Activated naive CD4-positive, alpha-beta T cell (primary cell): ENCODE measurements at places on chromosomes 16 and 17.

- no peak for DNase-seq
Measured at GRCh38 chr16:85746460-85747215, 4.3 kb downstream of the C16orf74 start.

GRCh38 chr17:1143573-1143972 lies 36.2 kb downstream of the ABR start:
- DNase-seq = no peak

GRCh38 chr16:30567991-30568638 lies 3.4 kb downstream of the ZNF688 start:
- DNase-seq = peak; percentile 31

DNA sequence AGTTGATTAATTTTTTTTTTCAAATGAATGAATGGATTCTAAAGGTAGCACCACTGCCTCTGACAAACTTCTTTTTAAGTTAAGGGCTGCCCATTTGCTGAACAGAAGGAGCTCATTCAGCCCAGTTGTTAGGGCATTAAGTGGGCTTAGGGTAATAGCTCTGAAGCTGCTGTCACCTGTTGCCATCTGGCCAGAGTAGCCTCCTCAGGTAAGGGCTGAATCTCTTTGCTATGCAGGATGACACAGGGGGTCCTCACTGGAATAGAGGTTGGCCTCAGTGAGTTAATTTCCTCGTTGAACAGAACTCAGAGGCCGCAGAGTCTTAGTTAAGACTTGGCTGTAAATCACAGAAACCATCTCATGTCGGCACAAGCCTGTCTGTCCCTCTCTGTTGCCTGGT lies 232.8 kb downstream of the CCDC182 start:
- DNase-seq = no peak

DNA sequence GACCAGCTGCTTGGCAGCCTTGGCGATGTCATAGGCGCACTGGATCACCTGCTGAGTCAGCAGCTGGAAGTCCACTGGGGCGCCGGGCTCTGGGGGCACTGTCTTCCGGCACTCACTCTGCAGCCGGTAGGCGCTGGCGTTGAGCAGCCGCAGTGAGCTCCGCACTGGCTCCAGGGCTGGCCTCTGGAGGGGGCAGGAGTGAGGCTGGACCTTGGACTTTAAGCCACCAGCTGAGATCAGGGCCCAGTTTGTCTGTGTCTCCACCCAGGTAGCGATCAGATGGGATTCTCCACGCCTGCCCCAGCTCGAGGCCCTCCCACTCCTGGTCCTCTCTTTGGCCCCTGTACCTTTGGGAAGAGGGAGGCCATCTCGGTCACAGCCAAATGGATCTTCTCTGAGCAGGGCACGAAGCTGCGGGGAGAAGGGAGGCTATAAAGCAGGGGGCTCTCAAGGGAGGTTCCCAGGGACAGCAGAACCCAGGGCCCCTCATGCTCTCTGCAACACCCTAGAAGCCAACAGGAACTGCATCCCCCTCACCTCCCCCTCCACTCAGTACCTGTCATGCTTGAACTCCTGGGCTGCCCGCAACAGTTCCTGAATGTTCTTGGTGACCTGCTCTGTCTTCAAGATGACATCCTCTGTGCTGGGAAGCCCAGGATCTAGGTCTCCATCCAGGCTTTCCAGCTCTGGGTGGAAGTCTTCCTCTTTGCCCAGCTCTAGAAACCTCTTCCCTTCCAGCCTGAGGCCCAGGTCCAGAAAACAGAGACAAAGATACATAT lies 6.4 kb downstream of the TP53I13 start:
- DNase-seq = no peak

DNA sequence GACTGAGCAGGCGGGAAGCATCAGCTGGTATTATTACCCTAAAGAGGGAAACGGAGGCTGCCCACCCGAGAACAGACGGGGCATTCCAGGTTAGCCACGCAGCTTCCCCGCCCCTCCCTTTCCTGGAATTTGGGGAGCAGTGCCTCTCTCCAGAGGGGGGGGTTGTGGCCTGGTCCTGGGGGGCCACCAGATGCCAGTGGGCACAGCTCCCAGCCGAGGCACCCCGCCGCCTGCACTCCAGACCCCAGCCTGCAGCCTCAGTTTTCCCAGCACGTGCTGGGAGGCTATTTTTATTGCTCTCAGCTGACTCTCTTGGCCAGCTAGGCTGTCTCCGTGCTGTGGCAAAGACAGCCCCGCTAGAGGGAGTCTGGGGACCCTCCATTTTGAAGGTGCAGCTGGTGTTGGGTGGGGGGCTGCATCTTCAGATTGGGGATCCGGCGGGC lies 62.7 kb upstream of the GSE1 start:
- DNase-seq = no peak

DNA sequence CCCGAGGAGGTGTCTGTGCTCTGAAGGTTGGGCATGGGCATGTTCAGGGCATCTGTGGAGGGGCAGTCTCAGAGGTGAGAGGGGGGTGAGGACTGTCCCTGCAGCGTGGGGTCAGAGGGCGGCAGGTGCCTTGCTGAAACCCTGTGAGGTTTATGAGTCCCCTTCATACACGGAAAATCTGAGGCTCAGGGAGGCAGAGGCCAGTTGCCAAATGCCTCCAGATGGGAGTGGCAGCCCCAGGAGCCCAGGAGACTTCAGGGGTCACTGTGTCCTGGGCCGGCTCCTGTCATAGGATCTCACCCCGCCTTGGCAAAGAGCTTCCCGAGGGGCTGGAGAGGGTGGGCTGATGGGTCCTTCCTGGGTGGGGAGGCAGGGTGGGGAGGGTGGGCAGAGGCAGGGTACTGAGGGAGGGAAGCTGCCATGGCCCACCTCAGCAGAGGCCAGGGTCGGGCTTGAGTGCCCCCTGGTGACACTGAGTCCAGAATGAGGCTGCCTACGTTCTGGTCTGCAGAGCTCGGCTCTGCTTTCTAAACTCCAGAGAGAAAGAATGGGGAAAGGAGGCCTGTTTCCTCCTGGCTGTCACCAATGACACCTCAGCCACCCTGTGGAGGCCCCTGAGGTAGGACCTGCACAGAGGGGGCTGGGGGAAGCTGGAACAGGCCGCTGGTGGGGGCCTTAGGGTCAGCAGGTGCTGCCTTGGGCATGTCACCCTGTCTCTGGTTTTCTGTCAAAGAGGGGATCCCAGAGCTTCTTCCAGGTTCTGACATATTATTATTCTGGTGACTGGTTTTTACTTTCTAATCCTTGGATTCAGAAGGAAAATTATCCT lies 1.1 kb downstream of the LGALS9 start:
- DNase-seq = no peak

GRCh38 chr17:3722716-3723115 lies 987 bp upstream of the HASPIN start:
- DNase-seq = no peak

GRCh38 chr17:82938486-82938872 lies 98.7 kb upstream of the ZNF750 start:
- no peak for DNase-seq

DNA sequence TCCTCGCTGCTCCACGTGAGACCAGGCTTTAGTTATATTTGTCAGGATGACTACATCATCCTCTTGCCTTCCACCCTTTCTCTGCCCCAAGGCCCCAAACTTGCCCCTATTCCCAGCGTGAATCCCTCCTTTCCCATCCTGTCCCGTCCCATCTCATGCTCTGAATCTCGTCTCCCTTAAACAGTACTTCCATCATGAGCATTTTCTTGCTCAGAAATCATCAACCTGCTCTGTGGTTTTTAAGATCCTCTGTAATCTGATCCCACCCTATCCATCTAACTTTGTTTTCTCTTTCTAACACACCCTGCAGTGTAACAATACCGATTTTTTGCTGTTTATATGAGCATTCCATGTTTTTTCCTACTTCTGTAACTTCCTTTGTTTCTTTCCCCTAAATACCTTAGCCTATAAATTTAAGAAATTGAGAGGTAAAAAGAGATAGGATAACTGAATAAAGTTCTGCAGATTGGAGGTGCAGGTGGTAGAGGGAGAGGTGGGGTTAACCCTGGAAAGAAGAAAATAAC lies 39.7 kb downstream of the MRTFB start:
- no peak for DNase-seq

GRCh38 chr16:27444015-27444414 lies 42.0 kb downstream of the IL21R start:
- DNase-seq = no peak

GRCh38 chr16:89201439-89202377 lies 1.4 kb upstream of the SLC22A31 start:
- DNase-seq = peak; percentile 46
